ENCODE measurements at places on chromosomes 6 and 20.

DNA sequence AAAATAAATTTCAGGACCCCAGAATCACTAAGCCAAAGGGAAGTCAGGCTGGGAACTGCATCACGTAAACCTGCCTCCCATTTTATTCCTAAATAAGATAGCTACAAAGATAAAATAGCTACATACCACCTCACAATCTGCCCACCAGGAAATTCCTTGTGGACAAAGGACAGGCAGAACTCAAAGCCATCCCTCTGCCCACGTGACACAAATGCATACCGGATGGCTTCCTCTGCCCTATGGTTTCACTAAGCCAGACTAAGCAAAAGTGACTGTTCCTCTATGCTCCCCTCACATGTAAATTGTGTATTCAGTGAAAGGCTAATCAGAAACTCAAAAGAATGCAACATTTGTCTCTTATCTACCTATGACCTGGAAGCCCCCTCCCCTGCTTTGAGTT, 15.0 kb downstream of the MBOAT1 start:
- no peak overlapping the region for H3K4me3 ChIP-seq
- no peaks in the 10 kb centered on the region for H3K27me3 ChIP-seq
- no peak overlapping the region for H3K27ac ChIP-seq
- H3K4me1 ChIP-seq: no peaks in the 10 kb centered on the region

DNA sequence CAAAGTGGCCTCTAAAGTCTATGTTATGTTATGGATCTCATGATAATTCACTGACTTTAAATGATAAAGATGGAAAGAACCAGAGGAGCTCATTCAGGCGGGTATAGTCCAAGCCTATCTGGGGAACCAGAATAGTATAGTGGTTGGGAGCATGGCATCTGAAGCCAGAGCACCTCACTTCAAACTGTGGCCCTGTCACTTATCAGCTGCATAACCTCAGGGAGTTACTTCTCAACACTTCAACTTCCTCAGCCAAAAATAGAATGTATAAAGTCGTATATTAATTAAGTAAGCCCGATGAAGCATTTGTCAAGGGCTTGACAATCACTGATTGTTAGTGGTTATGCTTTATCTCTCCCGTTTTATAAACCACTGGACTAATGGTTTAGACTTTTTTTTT, 112.7 kb downstream of the RTN4IP1 start:
- H3K27me3 ChIP-seq: peaks cover 6% of the 10 kb centered on the region
- no peak for DNase-seq
- H3K36me3 ChIP-seq: no peaks in the 10 kb centered on the region
- H3K27ac ChIP-seq: no peak overlapping the region
- H3K4me1 ChIP-seq: peaks cover 22% of the 10 kb centered on the region

GRCh38 chr20:25319241-25320034, 71.2 kb downstream of the ABHD12 start:
- DNase-seq: no peak
- H3K27ac ChIP-seq: no peak overlapping the region
- H3K36me3 ChIP-seq: peaks cover 3% of the 10 kb centered on the region
- no peak overlapping the region for H3K4me3 ChIP-seq
- no peaks in the 10 kb centered on the region for H3K27me3 ChIP-seq
- H3K4me1 ChIP-seq: peaks cover 10% of the 10 kb centered on the region

- no peaks in the 10 kb centered on the region for H3K4me1 ChIP-seq
- no peak overlapping the region for H3K27ac ChIP-seq
- no peaks in the 10 kb centered on the region for H3K27me3 ChIP-seq
- no peak overlapping the region for H3K4me3 ChIP-seq
- no peak for DNase-seq
Measured at GRCh38 chr6:3663811-3664210, 87.7 kb downstream of the PXDC1 start.

- no peaks in the 10 kb centered on the region for H3K27me3 ChIP-seq
- H3K4me3 ChIP-seq: no peak overlapping the region
- no peaks in the 10 kb centered on the region for H3K4me1 ChIP-seq
Measured at GRCh38 chr6:7433121-7433617, 43.6 kb downstream of the RIOK1 start.

DNA sequence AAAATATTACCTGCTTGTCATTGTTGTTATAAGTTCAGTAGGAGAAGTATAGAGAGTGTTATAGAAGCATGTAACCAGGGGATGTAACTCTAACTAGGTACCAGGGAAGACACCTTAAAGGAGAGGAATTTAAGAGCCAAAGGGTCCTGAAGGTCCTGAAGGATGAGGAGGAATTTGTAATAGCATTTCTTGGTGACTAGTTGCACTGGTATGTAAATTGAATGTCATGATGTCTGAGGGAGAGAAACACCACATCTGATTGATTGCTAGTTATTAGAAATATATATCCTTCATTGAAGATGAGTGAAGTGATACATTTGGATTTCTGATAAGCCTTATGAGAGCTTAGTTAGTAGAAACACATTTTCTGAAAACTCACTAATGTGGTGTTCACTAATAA, 643.8 kb downstream of the RFPL4B start:
- H3K4me1 ChIP-seq: no peaks in the 10 kb centered on the region
- H3K27me3 ChIP-seq: no peaks in the 10 kb centered on the region
- DNase-seq: peak; percentile 61
- no peak overlapping the region for H3K27ac ChIP-seq

DNA sequence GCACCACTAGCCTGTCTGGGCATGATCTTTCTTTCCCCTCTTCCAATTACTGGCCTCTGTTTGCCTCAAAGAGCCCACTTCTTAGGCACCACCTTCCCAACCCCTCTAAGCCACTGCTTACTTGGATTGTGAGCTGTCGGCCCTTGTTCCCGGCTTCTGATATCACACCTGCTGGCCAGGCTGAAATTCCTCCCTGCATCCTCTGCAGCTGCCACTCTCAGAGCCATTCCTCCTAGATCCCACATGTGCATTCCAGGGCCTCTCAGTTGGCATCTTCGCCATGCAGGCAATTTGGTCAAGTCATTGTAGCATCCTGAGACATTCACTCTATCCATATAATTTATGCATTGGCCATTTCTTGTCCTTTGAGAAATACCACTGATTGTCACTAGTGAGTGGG, 135.9 kb downstream of the OLIG3 start:
- H3K27ac ChIP-seq: no peak overlapping the region
- H3K27me3 ChIP-seq: peaks cover 5% of the 10 kb centered on the region
- no peak overlapping the region for H3K4me3 ChIP-seq
- H3K4me1 ChIP-seq: no peaks in the 10 kb centered on the region
- DNase-seq: no peak

- H3K27ac ChIP-seq: no peak overlapping the region
- DNase-seq: no peak
- no peaks in the 10 kb centered on the region for H3K36me3 ChIP-seq
Measured at GRCh38 chr6:120938876-120939472, 395.3 kb downstream of the TBC1D32 start.

DNA sequence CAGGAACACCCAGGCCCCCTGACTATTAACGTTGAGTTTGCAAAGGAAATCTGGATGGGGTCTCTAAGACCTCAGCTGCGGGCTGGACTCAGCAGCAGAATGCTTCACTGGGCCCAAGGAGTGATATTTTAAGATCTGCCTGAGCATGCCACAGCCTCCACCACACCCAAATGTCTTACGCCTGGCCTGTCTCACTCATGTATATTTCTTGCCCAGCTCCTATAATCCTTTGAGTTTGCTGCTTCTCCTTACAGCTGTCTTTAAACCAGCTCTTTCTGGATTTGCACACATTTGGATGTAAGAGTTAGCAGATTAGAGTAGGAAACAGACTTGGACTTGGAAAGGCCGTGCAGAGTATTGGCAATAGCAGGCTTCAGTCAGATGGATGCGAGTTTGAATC, 16.4 kb downstream of the CASS4 start:
- H3K27ac ChIP-seq: peak overlapping the region; percentile 78
- no peak overlapping the region for H3K4me3 ChIP-seq
- DNase-seq: no peak
- no peaks in the 10 kb centered on the region for H3K36me3 ChIP-seq
- no peaks in the 10 kb centered on the region for H3K27me3 ChIP-seq
- peaks cover 39% of the 10 kb centered on the region for H3K4me1 ChIP-seq

DNA sequence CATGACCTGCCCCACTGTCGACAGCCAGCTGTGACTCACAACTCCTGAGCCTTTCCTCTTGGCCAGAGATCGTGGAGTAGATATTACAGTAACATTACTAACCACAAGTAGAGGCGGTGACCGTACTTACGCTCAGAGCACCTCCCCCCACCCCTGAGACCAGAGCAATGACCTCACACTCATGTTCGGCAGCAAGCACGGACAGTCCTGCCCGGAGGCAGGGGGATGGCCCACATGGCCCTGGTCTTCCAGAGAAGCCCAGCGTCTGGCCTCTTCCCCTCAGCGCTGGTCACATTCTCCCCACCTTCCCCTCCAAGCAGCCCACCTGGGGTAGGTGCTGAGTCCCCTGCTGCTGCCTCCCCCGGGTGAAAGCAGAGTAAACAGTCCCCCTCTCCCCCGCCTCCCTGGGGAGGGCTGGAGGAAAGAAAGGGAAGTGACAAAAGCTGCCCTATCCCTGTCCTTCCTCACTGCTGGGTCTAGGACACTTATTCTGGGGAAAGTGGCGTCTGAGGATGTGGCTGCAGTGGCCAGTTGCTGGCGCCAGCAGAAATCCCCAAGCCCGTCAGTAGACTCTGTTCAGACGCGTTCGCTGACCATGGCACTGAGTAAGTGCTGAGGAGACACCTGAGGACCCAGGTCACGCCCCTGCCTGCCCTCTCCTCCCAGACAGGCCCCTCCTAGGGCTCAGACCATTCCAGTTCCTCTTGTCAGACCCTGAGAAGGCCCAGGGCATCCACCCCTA, 68.5 kb downstream of the MRPL14 start:
- H3K36me3 ChIP-seq: no peaks in the 10 kb centered on the region
- peak overlapping the region; percentile 93 for H3K27ac ChIP-seq
- H3K4me1 ChIP-seq: peaks cover 68% of the 10 kb centered on the region
- no peaks in the 10 kb centered on the region for H3K27me3 ChIP-seq
- DNase-seq: peak; percentile 100
- no peak overlapping the region for H3K4me3 ChIP-seq

DNA sequence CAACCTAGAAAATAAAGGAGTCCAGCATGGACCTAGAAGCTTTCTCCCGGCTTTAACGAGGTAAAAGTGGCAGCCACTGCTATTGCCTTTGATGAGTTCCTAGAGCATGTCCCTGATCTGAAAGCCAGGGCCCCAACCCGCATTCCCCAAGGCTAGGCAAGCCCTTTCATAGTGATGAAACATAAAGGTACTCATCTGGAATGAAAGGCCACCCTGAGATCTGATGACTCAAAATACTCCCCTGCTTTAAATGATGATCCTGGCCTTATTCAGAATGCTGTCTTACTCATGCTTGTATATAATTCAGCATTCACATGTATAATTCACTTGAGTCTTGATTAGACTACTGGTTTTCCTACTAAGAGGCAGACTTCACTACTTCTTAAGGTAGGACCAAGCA, 21.3 kb downstream of the TTPAL start:
- H3K27ac ChIP-seq: peak overlapping the region; percentile 98
- H3K4me3 ChIP-seq: no peak overlapping the region
- H3K4me1 ChIP-seq: peaks cover 56% of the 10 kb centered on the region
- no peaks in the 10 kb centered on the region for H3K27me3 ChIP-seq
- H3K36me3 ChIP-seq: peaks cover 23% of the 10 kb centered on the region

GRCh38 chr6:30741789-30742315, 635 bp downstream of the FLOT1 start:
- peaks cover 9% of the 10 kb centered on the region for H3K36me3 ChIP-seq
- peak overlapping the region; percentile 96 for H3K4me3 ChIP-seq
- H3K27me3 ChIP-seq: no peaks in the 10 kb centered on the region
- peaks cover 22% of the 10 kb centered on the region for H3K4me1 ChIP-seq
- peak overlapping the region; percentile 94 for H3K27ac ChIP-seq
- DNase-seq: no peak

DNA sequence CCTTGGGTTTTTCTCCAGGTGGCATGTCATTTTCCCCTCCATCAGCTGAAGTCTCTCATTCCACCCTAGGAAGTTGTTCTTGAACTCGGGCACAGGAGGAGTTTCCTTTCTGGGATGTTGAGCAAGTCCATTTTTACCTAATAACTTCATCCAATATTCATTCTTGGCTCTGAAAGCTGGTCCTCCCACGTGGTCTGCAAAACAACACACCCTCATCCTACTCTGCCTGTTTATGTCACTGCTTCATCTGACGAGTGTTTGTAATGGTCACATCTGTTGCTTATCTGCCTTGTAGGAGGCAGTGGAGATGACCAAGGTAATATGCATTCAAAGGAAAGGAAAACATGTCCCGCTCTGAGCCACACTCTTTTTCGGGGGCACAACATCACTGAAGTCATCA, 41.7 kb upstream of the AIG1 start:
- no peaks in the 10 kb centered on the region for H3K36me3 ChIP-seq
- no peak overlapping the region for H3K4me3 ChIP-seq
- no peaks in the 10 kb centered on the region for H3K4me1 ChIP-seq

- H3K4me1 ChIP-seq: no peaks in the 10 kb centered on the region
- no peak for DNase-seq
- no peak overlapping the region for H3K4me3 ChIP-seq
- H3K36me3 ChIP-seq: no peaks in the 10 kb centered on the region
Measured at GRCh38 chr6:21457647-21458046, 135.9 kb upstream of the SOX4 start.

DNA sequence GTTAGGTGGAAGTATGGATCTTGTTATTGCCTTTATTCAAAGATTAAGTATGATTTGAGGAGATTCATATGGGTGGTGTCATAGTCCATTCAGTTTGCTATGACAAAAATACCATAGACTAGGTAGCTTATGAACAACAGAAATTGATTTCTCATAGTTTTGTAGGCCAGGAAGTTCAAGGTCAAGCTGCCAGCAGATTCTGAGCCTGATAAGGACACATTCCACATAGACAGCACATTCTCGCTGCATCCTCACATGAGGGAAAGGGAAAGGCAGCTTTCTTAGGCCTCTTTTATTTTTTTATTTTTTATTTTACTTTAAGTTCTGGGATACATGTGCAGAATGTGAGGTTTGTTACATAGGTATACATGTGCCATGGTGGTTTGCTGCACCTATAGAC, 27.7 kb downstream of the ME1 start:
- no peaks in the 10 kb centered on the region for H3K4me1 ChIP-seq
- no peak overlapping the region for H3K27ac ChIP-seq

DNA sequence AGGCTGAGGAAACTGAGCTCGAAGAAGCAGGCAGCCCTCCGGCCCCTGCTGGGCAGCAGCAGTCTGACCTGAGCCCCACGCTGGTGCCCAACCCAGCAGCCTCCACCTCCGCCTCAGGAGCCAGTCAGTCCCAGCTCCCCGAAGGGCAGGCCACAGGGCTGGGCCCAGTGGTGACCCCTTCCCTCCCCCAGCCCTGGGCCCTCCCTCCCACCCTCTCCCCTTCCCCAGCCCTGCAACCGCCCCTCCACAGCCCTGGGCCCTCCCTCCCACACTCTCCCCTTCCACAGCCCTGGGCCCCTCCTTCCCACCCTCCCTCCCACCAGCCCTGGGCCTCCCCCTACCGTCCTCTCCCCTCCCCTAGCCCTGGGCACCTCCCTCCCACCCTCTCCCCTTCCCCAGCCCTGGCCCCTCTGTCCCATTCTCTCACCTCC, 115.0 kb downstream of the TAF4 start:
- H3K4me1 ChIP-seq: no peaks in the 10 kb centered on the region
- no peak for DNase-seq
- no peak overlapping the region for H3K27ac ChIP-seq

Data from astrocyte (in vitro differentiated cells and primary cell).